ENCODE measurements at places on chromosomes 4 and X.
A peak's percentile ranks its signal among the peaks of the same experiment; 100 is the strongest.

- DNase-seq: peak; percentile 46
Observed at GRCh38 chr4:124936427-124936826, 223.9 kb upstream of the ANKRD50 start.

DNA sequence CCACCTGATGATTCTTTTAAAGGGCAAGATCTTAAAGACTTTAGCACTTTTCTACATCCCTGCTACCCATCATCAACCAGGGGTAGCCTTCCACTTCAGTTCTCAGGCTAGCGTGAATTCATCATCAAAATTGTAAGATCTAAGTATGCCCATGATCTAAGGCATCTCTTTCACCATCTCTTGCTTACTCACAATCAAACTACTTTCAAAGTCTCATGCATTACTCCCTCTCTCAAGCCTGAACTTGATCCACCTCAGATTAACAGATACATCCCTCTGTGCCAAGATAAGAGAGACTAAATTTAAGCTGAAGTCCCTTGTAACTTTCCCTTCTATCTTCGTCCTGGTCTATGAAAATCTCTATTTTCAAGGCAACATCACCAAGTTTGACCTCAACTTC lies 62.8 kb downstream of the DHX15 start:
- DNase-seq: no peak

GRCh38 chrX:53374222-53374820 lies 48.1 kb downstream of the SMC1A start:
- peak; percentile 18 for DNase-seq

GRCh38 chrX:138709886-138710791 lies 1.4 kb downstream of the FGF13 start:
- DNase-seq: no peak

DNA sequence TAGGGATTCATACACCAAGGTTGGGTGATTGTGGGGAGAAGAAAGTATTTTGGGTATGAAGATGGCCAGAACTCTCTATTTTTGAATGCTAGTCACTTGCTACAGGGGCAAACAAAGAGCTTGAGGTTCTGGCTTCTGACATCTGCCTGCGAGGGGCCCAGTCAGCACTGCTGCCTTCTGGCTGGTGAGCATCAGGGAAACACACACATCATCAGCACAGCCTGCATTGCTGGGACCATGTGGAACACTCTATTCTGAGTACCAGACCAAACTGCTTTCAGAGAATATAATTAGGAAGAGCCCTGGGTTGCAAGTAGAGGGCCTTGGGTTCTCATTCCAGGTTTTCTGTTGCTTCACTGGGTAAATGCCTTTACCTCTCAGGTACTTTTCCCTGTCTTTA lies 14.1 kb downstream of the TRPC5 start:
- DNase-seq: no peak

GRCh38 chrX:153888344-153888743 lies 2.4 kb upstream of the L1CAM start:
- no peak for DNase-seq

DNA sequence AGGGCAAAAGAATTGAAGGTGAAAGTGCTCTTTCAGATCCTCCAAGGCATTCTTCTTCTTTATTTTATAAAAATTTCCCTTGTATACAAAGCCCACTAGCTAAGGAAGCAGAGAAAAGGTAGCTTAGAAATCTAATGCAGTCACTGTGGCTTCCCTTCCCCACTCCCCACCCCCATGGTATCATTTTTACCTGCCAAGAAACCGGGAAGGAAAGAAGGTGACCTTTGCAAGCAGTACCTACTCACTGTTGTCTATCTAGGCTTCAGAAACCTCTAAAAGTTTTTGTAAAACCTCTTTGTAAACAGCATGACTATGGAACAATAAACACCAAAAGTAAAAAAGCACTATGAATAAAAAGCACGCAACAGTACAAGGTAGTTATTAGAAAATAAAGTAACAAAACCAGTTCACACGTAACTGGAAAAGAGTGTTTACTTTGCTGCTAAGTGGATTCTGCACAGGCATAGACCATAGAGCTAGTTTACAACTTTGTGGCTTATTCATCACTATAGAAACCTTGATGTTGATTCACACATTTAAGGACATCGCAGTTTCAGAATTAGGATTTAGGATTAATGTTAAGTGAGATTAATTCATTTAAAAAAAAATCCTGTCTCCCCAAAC lies 109.6 kb upstream of the FTHL17 start:
- DNase-seq: no peak

DNA sequence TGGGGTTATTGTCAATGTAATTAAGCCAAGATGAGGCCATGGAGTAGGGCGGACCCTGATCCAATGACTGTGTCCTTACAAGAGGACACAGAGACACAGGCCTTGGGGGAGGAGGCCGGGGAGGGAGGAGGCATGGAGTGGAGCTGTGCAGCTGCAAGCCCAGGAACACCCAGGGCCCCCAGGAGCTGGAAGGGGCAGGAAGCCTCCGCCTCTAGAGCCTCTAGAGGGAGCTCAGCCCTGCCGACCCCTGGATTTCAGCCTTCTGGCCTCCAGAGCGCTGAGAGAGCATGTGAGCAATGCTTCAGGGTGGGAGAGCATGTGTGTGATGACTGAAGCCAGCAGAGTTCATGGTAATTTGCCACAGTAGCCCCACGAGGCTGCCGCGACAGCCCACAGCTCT lies 234.6 kb downstream of the AFAP1 start:
- no peak for DNase-seq

- DNase-seq: no peak
Observed at GRCh38 chr4:72602396-72603376, 33.7 kb upstream of the ADAMTS3 start.

- no peak for DNase-seq
Observed at GRCh38 chrX:41386222-41386990, 52.4 kb downstream of the DDX3X start.

GRCh38 chr4:106116025-106116424 lies 200.0 kb downstream of the TBCK start:
- DNase-seq: no peak

DNA sequence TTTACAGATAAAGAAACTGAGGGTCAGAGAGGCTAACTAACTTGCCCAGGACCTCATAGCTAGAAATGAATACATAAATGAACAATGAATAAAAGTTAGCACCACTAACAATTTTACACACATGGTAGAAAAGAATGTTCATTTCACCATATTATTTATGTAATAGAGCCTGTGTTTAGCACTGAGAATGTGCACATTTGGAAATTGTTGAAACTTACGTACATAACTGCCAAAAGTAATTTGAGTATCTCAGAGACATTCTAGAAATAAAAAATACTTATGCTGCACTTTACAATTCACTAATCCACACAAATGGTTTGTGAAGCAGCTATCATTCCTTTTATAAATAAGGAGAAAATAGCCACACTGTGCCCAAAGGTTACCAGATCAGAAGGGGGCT lies 9.9 kb downstream of the CASK start:
- peak; percentile 1 for DNase-seq

GRCh38 chr4:42501624-42502401 lies 104.5 kb downstream of the SHISA3 start:
- DNase-seq: no peak

- DNase-seq: no peak
Observed at GRCh38 chr4:147285751-147286150, 195.1 kb upstream of the EDNRA start.

- no peak for DNase-seq
Observed at GRCh38 chrX:77118686-77119085, 328.5 kb upstream of the FGF16 start.

GRCh38 chrX:78104447-78105176 lies 564 bp downstream of the PGK1 start:
- peak; percentile 39 for DNase-seq

DNA sequence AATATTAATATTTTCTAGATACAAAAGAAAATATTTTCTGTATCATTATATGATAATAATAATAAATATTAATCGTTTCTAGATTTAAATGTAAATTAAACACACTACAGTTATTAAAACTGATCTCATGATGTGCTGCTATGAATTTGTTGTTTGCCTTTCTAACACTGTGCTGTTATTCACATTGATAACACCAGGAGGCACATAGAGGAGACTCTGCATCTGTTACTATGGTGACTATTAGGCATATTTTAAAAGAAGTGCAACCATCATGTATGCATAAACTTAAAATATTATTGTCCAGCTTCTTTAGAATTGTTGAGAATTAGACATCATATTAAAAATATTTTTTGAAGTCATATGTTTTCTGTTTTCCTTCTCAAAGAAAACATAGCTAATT lies 11.8 kb upstream of the PDGFC start:
- no peak for DNase-seq

Measured in fibroblast of skin of right biceps (primary cell).